ENCODE measurements at places on chromosomes 4 and X. TPM values are rescaled to one million over a fixed set of nuclear protein-coding genes. Genes with fewer than 3 reads are reported as not detected.

Gene DGAT2L6
- total RNA-seq: not detected

Gene WDFY3
- total RNA-seq: 25.7 TPM

Gene SPANXA1
- not detected for total RNA-seq

Gene ARSD
- total RNA-seq: 17.9 TPM

Gene CT47A7
- not detected for total RNA-seq
